Thymus (tissue), 14 donors: ENCODE measurements at places on chromosomes 6 and 20. TPM values are rescaled to one million over a fixed set of nuclear protein-coding genes. Genes with fewer than 3 reads are reported as not detected.

Gene MLN
- total RNA-seq: 0.61 TPM

- H3K36me3 ChIP-seq: no peaks in the 10 kb centered on the region
- DNase-seq: no peak
- H3K4me1 ChIP-seq: peaks cover 26% of the 10 kb centered on the region
- H3K27me3 ChIP-seq: no peaks in the 10 kb centered on the region
Observed at GRCh38 chr6:26232306-26232939, 132.6 kb upstream of the BTN3A2 start.

Gene TMEM181
- 8.6 TPM for total RNA-seq

- H3K27me3 ChIP-seq: peaks cover 8% of the 10 kb centered on the region
- H3K27ac ChIP-seq: no peak overlapping the region
- H3K4me1 ChIP-seq: no peaks in the 10 kb centered on the region
- H3K36me3 ChIP-seq: no peaks in the 10 kb centered on the region
- no peak for DNase-seq
- no peak overlapping the region for H3K4me3 ChIP-seq
Observed at GRCh38 chr6:7976485-7977056, 66.0 kb upstream of the TXNDC5 start.

GRCh38 chr20:61441537-61441936 lies 189.5 kb downstream of the CDH4 start:
- no peak for DNase-seq
- H3K4me3 ChIP-seq: no peak overlapping the region
- no peaks in the 10 kb centered on the region for H3K27me3 ChIP-seq
- no peaks in the 10 kb centered on the region for H3K4me1 ChIP-seq
- H3K27ac ChIP-seq: no peak overlapping the region
- no peaks in the 10 kb centered on the region for H3K36me3 ChIP-seq

DNA sequence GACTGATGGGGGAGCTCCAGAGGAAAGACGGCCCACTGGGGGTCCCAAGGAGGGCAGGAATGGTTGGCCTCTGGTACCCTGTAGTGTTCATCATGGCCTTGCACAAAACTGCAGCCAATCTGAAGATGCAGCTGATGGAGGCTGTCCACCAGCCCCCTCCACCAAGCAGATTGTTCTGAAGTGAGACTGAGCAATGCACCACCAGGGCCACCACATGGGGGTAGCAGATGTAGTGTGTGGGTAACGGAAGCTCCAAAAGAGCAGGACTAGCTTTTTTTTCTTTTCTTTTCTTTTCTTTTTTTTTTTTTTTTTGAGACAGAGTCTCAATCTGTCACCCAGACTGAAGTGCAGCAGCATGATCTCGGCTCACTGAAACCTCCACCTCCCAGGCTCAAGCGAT lies 181.0 kb upstream of the MYLIP start:
- H3K27me3 ChIP-seq: no peaks in the 10 kb centered on the region
- no peak for DNase-seq
- H3K36me3 ChIP-seq: no peaks in the 10 kb centered on the region
- H3K4me3 ChIP-seq: no peak overlapping the region
- H3K4me1 ChIP-seq: no peaks in the 10 kb centered on the region

DNA sequence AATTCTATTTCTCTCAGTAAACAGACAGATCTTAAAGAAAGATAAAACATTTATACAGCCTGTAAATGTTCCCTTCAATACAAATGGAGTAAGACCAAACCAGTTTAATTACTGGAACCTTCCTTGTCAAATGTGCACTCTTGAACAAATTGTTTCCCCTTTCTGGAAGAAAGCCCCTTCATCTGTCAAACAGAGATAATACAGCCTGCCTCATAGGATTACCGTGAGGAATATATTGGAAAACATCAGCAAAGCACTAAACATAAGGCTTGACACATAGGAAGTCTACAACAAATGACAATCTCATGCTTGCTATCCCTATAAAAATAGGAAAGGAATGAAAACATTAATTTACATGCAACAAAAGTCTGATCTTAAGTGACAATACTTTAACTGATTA lies 173.8 kb downstream of the PTPRK start:
- no peaks in the 10 kb centered on the region for H3K36me3 ChIP-seq
- H3K4me3 ChIP-seq: no peak overlapping the region
- no peak for DNase-seq
- H3K27me3 ChIP-seq: no peaks in the 10 kb centered on the region
- H3K4me1 ChIP-seq: no peaks in the 10 kb centered on the region

- H3K36me3 ChIP-seq: no peaks in the 10 kb centered on the region
- no peak overlapping the region for H3K4me3 ChIP-seq
- H3K27me3 ChIP-seq: no peaks in the 10 kb centered on the region
- no peak for DNase-seq
- no peaks in the 10 kb centered on the region for H3K4me1 ChIP-seq
- no peak overlapping the region for H3K27ac ChIP-seq
Observed at GRCh38 chr6:20608356-20608755, 74.1 kb downstream of the CDKAL1 start.

Gene THBD
- 1.6 TPM for total RNA-seq

DNA sequence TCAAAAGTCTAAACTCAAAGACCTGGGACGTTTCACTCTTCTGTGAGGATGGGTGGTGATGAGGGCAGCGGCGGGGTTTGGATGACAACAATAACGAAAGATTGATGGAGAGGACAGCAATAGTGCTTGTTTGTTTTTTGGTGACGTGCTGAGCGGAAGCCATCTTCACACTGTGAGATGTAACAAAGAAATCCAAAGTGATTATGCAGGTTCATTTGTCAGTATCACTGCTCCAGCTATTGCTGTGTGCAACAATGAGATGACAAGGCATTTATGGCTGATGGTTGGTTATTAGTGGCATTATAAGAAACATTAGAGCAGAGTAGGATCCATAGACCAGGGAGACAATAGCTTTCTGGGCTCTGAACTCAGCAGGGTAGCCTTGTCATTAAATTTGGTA lies 306.7 kb downstream of the RNF144B start:
- no peak overlapping the region for H3K27ac ChIP-seq
- no peak overlapping the region for H3K4me3 ChIP-seq

GRCh38 chr6:140561701-140562100 lies 1187.3 kb upstream of the CITED2 start:
- H3K36me3 ChIP-seq: no peaks in the 10 kb centered on the region
- no peaks in the 10 kb centered on the region for H3K4me1 ChIP-seq
- no peak for DNase-seq
